ENCODE measurements at places on chromosomes 13 and 19. TPM values are rescaled to one million over a fixed set of nuclear protein-coding genes. Genes with fewer than 3 reads are reported as not detected.

The HSH2D gene
- not detected for total RNA-seq

The CBLC gene
- not detected for total RNA-seq

The SLC25A41 gene
- not detected for total RNA-seq

The DKKL1 gene
- total RNA-seq, result not detected

The KIR3DL1 gene
- total RNA-seq, result not detected

The PSG2 gene
- total RNA-seq, result not detected

The PSG7 gene
- not detected for total RNA-seq

The FBXO27 gene
- 4.7 TPM for total RNA-seq

The MTRF1 gene
- 13.0 TPM for total RNA-seq

The LAIR1 gene
- 0.29 TPM for total RNA-seq

The MCF2L gene
- 6.5 TPM for total RNA-seq

The ZNF155 gene
- total RNA-seq, result 6.5 TPM

The CBARP gene
- 2.9 TPM for total RNA-seq

The SIAH3 gene
- total RNA-seq, result not detected

The SLC25A15 gene
- 9.4 TPM for total RNA-seq

The CD70 gene
- 0.29 TPM for total RNA-seq

The PSG6 gene
- not detected for total RNA-seq

The NKPD1 gene
- 0.29 TPM for total RNA-seq

The SELENOV gene
- not detected for total RNA-seq

The SPART gene
- total RNA-seq, result 102 TPM

The KLK12 gene
- total RNA-seq, result not detected

The CPAMD8 gene
- 0.29 TPM for total RNA-seq

The KLK3 gene
- total RNA-seq, result not detected

The COX7A1 gene
- total RNA-seq, result 13.6 TPM

The ANKRD24 gene
- 0.72 TPM for total RNA-seq

The HCN2 gene
- 1.2 TPM for total RNA-seq

The SNRNP70 gene
- total RNA-seq, result 105 TPM

The OR4F17 gene
- total RNA-seq, result not detected

The LRRC8E gene
- total RNA-seq, result 17.4 TPM

The ZIM2 gene
- not detected for total RNA-seq

The MPHOSPH8 gene
- 15.0 TPM for total RNA-seq

The ILF3 gene
- 105 TPM for total RNA-seq

The SCN1B gene
- total RNA-seq, result 5.6 TPM

The PRTN3 gene
- total RNA-seq, result not detected

The SLC1A6 gene
- total RNA-seq, result not detected

The MTUS2 gene
- 0.36 TPM for total RNA-seq

The FAM83E gene
- total RNA-seq, result 0.29 TPM

The S1PR5 gene
- 0.29 TPM for total RNA-seq

The A1BG gene
- 1.1 TPM for total RNA-seq
